ENCODE measurements at places on chromosomes 6 and 20.

DNA sequence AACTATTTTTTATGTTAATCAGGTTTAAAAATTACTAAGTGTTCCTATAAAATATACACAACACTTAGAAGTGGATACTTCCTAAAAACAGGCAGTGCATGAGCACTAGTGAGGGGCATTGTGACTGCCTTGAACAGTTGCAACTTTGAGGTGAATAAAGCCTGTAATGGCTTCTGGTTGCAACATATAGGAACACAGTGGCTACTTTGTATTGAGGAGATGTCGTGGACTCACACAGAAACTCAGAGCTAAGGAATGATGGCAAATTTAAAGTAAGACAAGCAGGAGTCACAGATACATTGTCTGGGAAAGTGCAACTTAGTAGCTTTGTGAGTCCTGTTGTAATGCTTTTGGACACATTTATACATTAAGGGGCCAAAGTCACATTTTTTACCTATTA is 861 bp upstream of the HLA-A start:
- no peaks in the 10 kb centered on the region for H3K27me3 ChIP-seq
- peaks cover 33% of the 10 kb centered on the region for H3K36me3 ChIP-seq
- DNase-seq = no peak
- peak overlapping the region; percentile 78 for H3K4me3 ChIP-seq
- peaks cover 36% of the 10 kb centered on the region for H3K4me1 ChIP-seq

- H3K27me3 ChIP-seq = no peaks in the 10 kb centered on the region
- no peaks in the 10 kb centered on the region for H3K4me1 ChIP-seq
- H3K36me3 ChIP-seq = no peaks in the 10 kb centered on the region
- H3K27ac ChIP-seq = no peak overlapping the region
Measured at GRCh38 chr20:9200196-9200595, 131.3 kb downstream of the PLCB4 start.

DNA sequence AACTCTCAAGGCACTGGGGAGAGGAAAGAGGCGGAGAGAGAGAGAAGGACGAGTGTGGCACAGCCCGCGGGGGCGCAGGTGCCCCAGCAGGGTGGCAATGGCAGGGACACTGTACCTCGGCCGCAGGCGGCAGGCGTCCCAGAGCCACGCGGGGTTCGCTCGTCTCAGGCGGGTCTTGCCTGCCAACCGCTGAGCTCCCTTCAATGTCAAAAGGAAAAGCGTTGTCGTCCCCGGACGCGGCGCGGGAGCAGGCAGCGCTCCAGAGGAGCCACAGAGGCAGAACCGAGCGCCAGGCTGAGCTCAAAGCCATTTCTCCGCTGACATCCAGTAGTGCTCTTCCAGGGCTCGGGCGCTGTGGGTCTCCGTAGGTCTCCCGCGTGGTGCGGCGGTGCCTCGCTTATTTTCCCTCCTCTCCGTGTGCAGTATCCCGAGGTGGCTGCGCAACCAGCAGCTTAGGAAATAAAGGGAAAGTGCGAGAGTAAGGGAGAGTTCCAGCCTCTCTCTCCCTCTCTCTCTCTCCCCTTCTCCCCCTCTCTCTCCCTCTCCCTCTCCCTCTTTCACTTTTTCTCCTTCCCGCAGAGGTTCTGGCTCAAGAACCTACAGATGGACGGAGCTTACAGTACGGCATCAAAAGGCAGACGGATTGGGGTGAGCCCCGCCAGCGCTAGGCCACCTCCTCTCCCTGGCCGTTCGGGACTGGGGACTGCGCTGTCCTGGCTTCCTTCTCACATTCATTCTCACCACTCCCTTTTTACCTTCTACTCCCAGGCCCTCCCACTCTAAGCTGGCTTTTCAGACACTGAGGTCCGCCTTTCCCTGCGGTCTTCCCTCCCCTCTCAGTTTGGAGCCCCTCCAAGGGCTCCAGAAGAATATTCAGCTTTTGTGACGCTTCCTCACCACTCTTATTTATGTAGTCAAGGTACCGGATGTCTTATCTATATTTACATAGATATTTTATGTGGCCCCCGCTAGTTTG is at the start of gene LAMA4:
Gene LAMA4 (minus strand): TSS at position 727 of the 976 bp plus-strand sequence. CDS start 417 bp downstream, at position 310.
- H3K36me3 ChIP-seq = no peaks in the 10 kb centered on the region
- H3K27ac ChIP-seq = no peak within 1 kb of the TSS

DNA sequence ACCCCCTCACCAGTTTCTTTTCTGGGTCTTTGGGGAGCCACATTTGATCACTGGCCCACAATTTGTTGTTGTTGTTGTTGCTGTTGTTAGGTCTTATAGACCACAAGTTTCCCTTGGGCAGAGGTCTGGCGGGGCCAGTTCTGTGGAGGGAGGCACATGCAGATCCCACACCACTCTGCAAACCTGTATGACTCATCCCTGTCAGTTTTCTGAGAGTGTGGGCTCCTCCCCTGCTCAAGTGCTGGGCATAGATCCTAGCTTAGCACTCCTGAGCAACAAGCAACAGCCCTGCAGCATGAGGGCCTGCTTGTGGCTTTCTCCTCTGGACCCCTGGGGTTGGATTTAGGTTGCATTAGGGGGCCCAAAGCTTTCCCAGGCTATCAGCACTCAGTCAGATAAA is 411.1 kb upstream of the HTR1E start:
- H3K4me3 ChIP-seq = no peak overlapping the region
- no peak for DNase-seq
- no peaks in the 10 kb centered on the region for H3K27me3 ChIP-seq
- H3K36me3 ChIP-seq = no peaks in the 10 kb centered on the region

- DNase-seq = no peak
- no peak overlapping the region for H3K27ac ChIP-seq
- H3K36me3 ChIP-seq = peaks cover 6% of the 10 kb centered on the region
- H3K4me3 ChIP-seq = no peak overlapping the region
Measured at GRCh38 chr6:20575125-20575524, 40.9 kb downstream of the CDKAL1 start.

Measured in CD4-positive, alpha-beta memory T cell (primary cell).